Activated CD8-positive, alpha-beta memory T cell treated with anti-CD3 and anti-CD28 coated beads, Interleukin-2, amount 10 ng/mL, durations not matched to agents 7 days and 5 days (primary cell): ENCODE measurements at places on chromosomes 3 and 15. TPM values are rescaled to one million over a fixed set of nuclear protein-coding genes. Genes with fewer than 3 reads are reported as not detected.

DNA sequence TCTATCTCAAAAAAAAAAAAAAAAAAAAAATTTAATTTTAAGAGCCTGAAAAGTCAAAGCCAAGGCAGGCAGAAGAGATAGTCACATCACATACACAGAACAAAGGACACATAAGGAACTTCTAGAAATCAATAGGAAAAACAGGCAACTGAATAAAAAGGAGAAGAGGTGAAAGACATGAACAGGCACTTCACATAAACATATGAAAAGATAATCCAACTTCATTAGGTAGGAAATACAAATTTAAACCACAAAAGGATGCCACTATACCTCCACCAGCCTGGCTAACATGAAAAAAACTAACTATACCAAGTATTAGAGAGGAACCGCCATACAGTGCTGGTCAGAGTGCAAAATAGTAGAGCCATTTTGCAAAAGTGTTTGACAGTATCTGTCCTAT is 14.1 kb downstream of the CCDC12 start:
- H3K4me1 ChIP-seq: peaks cover 72% of the 10 kb centered on the region
- peaks cover 34% of the 10 kb centered on the region for H3K36me3 ChIP-seq
- H3K4me3 ChIP-seq: peak overlapping the region; percentile 18
- peak overlapping the region; percentile 53 for H3K27ac ChIP-seq
- no peaks in the 10 kb centered on the region for H3K27me3 ChIP-seq

GRCh38 chr3:188323067-188323842 is 169.3 kb downstream of the LPP start:
- peak overlapping the region; percentile 53 for H3K27ac ChIP-seq
- peaks cover 37% of the 10 kb centered on the region for H3K27me3 ChIP-seq
- peaks cover 28% of the 10 kb centered on the region for H3K36me3 ChIP-seq

GLDN gene
- not detected for total RNA-seq

CAMKV gene
- total RNA-seq: not detected
